ENCODE measurements at places on chromosomes 2 and 18.

DNA sequence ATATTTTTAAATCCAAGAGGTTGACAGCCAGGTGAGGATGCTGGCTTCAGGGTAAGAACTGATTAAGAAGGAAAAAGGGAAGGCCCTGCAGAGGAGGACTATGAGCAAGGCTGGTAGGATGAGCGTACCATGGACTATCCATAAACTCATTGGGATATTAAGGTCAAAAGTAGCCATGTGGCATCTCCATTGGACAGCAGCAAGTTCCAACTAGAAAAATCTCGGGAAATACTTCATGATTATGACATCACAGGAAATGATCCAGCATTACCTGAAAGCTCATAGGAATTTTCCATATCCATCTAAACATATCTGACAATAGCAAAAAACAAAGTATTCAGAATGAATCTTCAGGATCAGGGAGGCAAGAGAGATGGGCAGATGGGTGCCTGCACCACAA is 34.2 kb downstream of the TGFA start:
- DNase-seq: no peak

DNA sequence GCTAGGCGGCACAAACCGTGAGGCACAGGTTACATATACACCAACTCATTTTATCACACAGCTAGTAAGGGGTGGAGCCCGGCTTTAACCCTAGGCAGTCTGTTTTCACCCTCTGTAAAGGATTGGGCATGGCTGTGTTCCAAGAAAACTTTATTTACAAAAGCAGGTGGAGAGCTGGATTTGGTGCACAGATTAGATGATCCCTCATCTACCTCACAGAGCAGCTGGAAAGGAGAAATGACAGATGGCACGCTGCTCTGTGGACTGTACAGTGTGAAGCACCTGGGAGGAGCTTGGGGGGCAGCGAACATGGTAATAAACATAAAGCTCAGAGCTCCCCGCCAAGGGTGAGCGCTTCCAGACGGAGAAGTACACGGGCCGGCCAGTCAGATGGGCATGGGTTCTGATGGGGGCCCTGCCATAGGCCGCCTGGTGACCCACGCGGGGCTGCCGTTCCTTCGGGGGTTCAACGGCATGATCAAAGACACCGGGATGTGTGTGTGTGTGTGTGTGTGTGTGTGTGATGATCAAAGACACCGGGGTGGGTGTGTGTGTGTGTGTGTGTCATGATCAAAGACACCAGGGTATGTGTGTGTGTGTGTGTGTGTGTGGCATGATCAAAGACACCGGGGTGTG is 862 bp upstream of the TMEM177 start:
- DNase-seq: peak; percentile 68

- DNase-seq: no peak
These were observed 44.2 kb upstream of the PXDN start for GRCh38 chr2:1788478-1788959.

GRCh38 chr18:9478545-9478944 is 3.2 kb downstream of the RALBP1 start:
- no peak for DNase-seq

- DNase-seq: no peak
These were observed 670.2 kb upstream of the ZEB2 start for GRCh38 chr2:145190031-145190703.

DNA sequence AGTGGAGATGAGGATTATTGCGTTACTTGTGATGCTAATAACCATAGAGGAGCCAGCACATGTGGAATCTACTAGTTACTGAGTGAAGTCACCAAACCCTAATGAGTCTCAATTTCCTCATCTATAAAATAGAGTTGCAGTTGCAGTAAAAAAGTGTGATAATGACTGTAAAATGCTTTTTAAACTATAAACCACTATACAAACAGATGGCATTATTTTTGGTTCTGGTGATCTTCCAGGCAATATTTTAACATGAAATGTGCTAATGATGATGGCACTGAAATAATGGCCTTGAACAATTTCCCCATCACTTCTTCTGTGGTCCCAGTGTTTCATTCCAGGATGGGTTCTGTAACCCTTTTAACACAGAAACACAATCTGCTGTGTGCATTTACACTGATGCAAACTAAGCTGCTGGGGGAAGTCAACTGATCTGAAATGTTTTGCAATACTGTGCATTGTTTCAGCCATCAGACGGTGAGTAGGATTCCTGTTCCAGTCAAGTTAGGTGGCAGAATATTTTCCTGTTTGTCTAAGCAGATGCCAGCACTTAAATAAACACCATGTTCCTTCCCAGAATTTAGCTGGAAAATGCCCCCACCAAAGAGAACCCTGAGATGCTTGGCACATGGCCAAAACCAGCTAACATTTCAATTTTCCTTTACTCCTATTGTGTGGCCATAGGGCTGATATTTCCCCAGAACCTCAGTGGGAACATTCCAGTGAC is 52.6 kb downstream of the TACR1 start:
- DNase-seq: no peak

DNA sequence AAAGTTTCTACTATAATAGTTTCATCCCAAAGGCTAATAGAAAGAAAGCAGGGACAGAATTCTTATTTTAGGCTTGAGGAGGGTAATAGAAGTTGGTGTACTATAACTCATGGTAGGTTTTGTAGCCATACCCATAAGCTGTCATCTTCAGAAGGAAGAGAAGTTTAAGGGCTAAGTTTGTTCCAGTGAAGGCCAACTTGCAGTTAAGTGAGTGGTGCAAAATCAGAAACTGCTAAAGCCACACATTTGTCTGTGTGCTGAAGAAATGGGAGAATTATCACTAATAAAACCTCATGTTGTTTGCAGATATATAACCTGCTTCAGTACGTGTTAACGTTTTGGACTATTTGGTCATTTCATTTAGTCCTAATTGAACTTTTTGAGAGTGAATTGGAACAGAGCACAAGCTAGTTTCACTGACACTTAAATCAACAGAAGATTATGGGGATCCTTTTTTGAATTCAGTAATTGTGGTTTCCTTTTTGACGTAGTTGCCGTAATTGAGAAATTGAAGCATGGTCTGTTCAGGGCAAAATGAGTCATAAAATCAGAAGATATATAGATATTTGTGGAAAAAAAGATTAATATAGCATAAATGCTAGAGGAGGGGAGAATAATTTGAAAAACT is 69.1 kb downstream of the PHLPP1 start:
- DNase-seq: no peak

DNA sequence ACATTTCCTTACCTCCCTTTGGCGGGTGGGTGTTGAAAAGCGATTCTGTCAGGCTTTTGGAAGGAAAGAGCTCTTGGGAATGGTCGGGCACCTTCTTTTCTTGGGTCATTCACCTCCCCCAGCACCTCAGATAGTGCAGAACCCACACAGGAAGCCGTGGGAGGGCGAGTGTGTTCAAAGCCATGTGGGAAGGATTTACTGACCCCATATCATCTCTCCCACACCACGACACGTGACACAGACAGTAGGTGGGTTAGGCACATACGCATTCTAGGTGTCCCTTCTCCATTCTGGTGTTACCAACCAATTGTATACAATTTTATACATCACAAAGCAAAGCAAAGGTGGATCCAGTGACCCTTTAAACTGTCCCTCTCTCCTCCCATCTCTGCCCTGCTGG is 263.7 kb upstream of the REV1 start:
- DNase-seq: no peak

- no peak for DNase-seq
These were observed 196.1 kb downstream of the ANKRD30B start for GRCh38 chr18:14943967-14944636.

GRCh38 chr2:224612578-224612977 is 27.4 kb upstream of the CUL3 start:
- no peak for DNase-seq

DNA sequence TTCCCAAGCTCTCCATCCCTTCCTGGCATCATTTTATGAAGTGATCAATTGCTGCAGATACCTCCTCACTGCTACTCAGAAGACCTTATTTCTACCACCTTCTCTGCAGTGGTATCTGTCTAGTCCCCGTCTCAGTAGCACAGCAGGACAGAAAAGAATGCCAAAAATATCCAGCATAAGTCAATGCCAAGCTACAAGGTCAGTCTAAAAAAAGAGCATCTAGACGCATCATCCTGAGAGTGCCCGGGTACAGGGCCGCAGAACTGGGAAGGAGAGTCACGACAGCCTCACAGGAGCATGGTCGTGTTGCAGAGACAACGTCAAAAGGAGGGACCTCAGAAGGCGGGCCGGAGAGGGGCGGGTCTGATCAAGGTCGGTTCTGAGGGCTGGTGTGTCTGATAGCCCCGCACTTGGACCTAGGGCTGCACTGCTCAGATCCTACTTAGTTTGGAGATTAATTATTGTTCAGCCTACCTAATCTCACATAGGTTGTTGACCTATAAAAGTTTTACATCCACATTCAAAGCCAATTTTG is 24.3 kb upstream of the SNTG2 start:
- DNase-seq: no peak

- DNase-seq: no peak
These were observed 81.0 kb downstream of the VAPA start for GRCh38 chr18:9994701-9995235.

GRCh38 chr18:3401669-3402620 is 48.0 kb upstream of the TGIF1 start:
- no peak for DNase-seq

- no peak for DNase-seq
These were observed 406.3 kb upstream of the PIK3C3 start for GRCh38 chr18:41548521-41549260.

- DNase-seq: no peak
These were observed 183.1 kb downstream of the PTPRM start for GRCh38 chr18:7750095-7750663.

DNA sequence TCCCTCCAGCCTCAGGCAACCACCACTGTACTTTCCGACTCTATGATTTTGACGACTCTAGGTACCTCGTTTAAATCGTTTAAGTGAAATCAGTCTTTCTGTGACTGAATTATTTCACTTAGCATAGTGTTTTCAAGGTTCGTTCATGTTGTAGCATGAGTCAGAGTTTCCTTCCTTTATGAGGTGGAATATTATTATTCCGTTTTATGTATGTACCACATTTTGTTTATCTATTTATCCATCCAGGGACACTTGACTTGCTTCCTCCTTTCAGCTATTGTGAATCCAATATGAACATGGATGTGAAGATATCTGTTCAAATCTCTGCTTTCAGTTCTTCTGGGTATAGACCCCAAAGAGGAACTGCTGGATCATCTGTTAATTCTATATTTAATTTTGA is 19.1 kb downstream of the IL1R2 start:
- no peak for DNase-seq

GRCh38 chr2:104332731-104333130 is 521.2 kb upstream of the POU3F3 start:
- no peak for DNase-seq

DNA sequence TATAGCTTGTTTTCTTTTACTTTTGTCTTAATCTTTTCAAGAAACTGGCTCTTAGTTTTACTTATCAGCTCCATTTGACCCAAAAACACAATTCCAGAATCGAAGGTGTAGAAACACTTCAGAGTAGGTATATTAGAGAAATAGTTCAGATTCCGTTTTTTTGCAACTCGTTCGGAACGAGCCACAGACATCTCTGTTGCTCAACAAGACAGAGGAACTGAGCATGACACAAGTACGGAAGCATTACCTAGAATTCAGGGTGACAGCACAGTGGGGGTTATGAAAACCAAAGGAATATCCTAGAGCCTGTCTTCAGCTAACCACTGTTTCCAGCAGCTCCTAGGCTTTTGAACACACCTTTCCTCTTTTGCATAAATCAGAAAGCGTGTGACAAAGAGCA is 5.0 kb downstream of the HRH4 start:
- no peak for DNase-seq

DNA sequence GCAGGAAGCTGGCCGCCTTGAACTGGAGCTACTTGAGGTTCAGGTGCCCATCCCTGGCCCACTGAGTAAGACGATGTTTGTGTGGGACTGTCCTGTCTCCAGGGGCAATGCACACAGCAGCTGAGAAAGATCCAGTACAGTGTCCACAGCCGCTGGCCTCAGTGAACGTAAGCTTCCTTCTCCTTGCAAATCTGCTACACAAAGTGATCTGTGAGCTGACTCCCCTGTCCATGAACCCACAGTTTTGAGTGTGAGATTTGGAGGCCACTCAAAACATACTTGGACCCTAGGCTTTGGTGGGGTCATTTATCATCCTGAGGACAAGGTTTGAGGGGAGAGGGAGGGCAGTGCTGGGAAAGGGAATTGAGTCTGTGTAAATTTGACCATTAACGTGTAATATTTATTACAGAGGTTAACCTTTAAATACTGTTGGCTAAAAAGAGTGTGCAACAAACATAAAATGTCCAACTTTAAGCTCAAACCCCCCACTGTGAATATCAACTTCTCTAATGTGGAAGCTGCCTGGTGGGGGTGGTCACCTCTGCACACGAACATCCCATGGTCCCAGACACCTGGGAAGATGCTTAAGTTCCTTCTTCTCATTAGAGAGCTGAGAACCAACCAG is 4.9 kb upstream of the CYS1 start:
- DNase-seq: no peak

DNA sequence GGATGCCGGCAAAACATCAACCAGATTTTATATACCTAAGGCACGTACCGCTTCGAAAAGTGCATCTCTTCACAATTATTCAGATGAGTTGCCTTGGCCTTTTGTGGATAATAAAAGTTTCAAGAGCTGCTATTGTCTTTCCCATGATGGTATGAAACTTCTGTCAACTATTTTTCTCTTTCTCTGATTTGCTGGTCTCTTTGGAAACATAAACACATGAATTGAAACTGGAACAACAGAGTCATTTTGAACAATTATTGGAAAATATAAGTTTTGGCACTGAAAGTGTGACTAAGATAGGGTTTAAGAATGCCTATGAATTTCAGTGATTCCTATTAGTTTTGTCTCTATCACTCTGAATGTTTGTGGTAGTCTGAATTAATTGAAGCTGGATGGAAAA is 109.9 kb downstream of the DPP4 start:
- DNase-seq: no peak

- DNase-seq: no peak
These were observed 1269.2 kb downstream of the LRP1B start for GRCh38 chr2:140861666-140862065.

DNA sequence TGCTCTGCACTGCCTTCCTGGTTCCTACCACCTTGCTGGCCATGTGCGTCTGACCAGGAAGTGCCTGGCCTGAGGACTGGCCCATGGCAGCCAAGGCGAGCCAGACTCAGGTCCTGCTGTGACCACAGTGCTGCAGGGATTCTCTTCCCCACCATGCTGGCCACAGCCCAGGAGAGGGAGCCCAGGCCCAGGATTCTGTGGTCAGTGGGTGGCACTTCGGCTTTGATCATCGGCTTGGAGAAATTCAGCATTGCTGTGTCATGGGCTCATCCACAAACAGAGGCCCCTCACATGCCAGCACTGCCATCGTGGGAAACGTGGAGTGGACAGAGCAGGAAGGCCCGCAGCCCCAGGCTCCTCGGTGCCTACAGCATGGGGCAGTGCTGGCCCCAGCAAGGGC is 211.6 kb downstream of the SEPTIN10 start:
- DNase-seq: no peak

DNA sequence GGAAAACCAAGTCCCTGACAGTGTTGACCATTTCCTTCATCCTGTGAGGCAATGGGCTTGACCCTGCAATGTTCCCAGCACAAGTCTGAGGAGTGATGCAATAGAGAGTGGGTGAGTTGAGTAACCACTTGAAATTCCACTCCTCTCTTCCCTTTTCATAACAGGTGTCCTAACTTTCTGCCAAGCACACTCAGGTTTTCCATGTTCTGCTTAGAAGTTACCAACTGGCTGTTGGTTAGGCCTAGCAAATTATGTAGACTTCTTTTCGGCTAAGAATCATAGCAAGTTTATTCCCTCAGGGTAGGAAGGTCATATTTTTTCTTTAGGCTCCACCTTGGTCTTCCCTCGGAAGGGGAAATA is 11.5 kb downstream of the GNLY start:
- DNase-seq: peak; percentile 86
